ENCODE measurements at places on chromosomes 12 and 14. TPM values are rescaled to one million over a fixed set of nuclear protein-coding genes. Genes with fewer than 3 reads are reported as not detected.

Gene HOXC4
- 55.5 TPM for polyA plus RNA-seq

Gene HECTD4
- polyA plus RNA-seq = 70.7 TPM

Gene OR6C2
- polyA plus RNA-seq = not detected

Gene OLR1
- polyA plus RNA-seq = 1.3 TPM

GRCh38 chr12:7021956-7022355, 3.7 kb upstream of the LPCAT3 start:
- no peak for DNase-seq

- no peak for DNase-seq
These were observed 60.7 kb downstream of the SLC6A12 start for GRCh38 chr12:153080-153746.

DNA sequence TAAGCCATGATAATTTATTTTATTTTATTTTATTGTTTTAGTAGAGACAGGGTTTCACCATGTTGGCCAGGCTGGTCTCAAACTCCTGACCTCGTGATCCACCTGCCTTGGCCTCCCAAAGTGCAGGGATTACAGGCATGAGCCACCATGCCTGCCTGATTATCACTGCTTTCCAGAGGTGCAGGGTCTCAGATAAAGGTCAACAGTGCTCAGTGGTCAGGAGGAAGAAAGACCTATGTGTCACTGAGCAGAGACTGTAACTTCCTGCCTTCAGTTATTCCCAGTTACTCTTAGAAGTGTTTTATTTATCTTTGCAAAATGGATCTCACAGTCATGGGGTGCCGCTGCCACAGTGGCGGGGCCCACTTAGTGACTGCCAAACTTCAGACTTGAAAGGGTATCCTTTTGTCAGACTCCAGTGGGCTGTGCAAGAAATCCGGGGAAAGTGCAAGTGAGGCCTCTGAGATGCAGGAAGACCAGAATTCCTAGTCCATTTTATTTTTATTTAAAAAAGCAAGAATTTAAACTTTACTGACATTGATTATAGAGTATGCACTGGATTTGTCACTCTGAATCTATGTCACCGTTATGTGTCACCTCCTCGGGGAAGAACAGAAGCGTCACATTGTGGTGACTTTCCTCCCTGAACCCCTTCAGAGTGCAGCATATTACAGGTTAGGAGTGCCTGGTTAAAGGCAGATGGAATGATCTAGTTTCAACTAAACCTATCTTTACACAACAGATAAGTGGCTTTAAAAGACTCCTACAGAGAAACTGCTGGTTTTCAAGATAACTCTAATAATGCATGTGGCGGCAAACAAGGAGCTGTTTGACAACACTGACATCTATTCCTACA, 59.1 kb upstream of the BICD1 start:
- DNase-seq = no peak

DNA sequence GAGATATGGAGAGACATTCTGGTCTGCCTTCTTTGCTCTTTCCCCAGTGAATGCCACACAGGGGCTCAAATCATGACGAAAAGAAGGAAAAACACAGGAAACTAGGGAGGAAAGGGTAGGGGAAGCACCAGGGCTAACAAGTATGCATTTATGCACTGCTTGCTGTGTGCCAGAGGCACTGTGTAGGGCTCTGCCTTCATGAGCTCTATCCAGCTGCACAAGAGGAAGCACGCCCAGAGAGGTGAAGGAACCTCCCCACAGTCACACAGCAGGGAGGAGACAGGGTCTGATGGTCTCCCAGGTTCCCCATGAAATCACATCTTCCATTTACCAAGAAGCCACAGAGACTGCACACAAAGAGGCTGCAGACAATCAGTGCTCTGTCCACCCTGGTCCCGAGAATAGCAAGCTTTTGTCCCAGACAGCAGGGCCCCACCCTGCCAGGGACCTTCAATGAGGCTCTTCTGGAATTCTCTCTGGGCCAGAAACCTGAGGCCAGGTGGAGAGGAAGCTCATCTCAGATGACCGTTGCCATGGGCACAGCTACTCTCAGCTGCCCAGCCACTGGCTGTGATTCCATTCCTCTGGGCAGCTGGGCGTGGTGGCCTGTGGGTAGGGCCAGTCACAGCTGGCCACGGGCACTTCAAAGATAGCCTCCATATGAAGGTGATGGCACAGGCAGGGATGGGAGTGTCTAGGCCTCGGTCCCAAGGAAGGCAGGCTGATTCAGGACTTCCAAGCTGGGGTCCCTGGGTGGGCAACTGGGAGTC, 7.3 kb upstream of the TRPV4 start:
- DNase-seq = peak; percentile 70

DNA sequence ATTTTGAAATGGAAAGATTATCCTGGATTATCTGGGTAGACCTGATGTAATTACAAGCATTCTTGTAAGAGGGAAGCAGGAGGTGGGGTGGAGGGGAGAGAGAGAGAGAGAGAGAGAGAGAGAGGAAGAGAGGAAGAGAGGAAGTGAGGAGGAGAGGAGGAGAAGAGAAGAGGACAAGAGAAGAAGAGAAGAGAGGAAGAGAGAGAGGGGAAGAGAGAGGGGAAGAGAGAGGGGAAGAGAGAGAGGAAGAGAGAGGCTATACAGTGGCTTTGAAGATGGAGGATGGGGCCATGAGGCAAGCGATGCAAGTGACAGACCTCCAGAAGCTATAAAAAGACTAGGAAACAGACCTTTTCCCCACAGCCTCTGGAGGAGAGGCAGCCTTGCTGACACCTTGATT, 13.7 kb upstream of the CHST11 start:
- DNase-seq = no peak

DNA sequence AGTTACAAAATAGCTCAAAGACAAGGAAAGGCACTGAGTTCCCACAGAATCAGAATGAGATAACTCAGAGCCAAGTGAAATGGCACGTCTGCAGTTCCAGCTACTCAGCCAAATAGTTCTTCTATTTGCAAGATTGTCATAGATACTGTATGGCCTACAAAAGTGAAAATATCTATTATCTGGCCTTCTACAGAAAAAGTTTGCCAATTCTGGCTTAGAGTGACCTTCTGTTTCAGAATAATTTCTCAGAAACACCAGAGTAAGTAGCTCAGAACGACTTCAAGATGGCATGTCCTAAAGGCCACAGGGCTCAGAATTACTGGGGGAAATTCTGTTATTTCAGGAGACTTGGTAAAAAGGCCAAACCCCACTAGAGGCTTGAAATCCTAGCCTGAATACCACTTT, 10.7 kb upstream of the RTRAF start:
- DNase-seq = no peak

DNA sequence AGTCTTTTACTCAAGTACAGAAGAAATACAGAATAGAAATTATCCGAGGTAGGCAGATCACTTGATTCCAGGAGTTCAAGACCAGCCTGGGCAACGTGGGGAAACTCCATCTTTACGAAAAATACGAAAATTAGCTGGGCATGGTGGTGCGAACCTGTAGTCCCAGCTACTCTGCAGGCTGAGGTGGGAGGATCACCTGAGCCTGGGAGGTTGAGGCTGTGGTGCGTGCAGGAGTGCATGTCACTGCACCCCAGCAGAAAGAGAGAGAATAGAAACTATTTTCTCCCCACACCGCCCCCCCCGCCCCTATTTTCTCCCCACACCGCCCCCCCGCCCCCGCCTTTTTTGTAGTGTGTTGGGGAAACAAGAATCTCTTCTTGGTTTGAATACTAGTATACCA, 2.2 kb downstream of the DNM1L start:
- no peak for DNase-seq

Measured in left kidney (tissue), 8 donors.